ENCODE measurements at places on chromosomes 13 and 19.

DNA sequence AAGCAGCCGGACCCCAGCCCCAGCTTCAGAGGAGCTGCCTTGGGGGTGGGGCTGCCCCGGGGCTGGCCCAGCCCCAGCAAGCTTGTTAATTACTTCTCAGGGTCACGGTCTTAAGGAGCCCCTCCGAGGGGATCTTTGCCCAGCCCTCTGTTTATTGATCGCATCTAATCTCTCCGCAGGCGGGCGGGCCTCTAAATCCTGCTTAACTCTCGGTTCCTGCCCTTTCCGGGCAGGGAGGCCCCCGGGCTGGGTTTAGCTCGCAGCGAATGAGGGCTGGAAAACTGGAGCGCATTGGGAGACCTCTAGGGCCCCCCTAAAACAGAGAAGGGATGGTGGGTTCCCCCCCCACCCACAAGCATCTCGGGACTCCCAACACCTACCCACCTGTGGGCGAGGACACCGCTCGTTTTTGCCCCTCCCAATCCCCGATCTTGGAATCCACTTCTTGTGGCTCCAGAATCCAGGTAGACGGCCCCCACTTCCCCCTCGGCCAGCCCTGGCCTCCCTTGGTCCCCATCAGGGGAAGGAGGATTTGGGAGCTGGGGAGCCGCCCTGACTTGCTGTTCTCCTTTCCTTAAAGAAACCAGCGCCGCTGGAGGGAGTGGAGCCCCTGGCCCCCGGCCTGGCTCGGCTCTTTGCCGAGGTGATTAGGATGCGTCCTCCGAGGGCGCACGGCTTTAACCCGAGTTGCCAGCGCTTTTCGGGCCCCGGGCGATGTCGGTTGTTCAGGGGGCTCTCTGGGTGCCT, 59.5 kb upstream of the ADGRL1 start:
- no peak for DNase-seq

DNA sequence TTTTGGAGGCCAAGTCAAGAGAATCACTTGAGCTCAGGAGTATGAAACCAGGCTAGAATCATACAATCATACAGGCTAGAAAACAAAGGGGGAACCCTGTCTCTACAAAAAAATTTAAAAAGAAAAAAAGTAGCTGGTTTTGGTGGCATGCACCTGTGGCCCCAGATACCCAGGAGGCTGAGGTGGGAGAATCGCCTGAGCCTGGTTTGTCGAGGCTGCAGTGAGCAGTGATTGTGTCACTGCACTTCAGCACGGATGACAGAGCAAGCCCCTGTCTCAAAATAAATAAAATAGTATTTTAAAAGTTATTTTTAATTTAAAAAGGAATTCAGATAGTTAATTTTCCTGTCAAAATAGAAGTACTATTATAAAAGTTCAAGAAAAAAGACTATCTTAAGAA, 369.1 kb upstream of the SLITRK5 start:
- no peak for DNase-seq

DNA sequence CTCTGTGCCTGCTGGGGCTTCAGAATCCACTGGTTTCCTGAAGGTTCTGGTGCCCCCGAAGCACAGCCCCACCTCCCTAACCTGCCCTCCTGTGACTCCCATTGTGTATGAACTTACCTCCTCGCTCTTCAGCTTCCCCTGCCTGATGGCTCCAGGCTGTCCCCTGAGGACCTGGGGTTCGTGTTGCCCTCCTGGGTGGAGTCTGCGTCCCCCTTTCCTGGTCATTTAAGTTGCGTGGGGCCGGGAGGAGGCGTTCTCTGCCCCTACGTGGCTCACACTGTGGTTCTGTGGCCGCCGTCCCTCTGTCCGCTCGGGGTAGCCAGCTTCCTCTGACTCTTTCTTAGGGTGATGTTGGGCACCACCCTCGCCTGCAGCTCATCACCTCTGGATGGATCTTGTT, 13.9 kb downstream of the TFDP1 start:
- no peak for DNase-seq

DNA sequence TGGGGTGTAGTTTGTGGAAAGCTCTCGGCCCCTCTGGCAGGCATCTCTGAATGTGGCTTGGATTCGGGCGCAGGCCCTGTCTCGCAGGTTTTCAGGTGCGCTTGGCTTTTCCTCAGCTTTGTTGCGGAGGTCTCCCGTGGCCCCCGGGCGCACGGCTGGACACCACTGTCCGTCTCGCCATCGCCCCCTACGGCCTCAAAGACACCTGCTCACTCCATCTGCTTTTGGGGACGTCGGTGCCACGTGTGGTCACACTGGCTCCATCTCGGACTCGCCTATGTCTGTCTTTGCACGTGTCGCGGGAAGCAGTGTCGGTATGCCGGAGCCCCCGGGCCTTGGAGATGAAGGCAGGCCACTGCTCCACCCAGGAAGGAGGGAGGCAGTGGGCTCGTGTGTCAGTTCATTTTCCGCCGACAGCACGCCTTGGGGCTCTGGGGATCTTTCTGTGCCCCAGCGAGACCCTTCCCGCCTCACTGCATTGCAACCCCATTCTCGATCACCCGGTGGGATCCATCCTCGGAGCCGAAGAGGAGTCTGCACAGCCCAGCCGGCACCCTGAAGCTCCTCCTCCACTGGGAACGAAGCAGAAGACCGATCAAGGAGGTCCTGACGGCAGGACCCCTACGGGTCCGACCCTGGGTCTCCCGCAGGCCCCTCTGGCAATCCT, 42.1 kb downstream of the ZNF146 start:
- DNase-seq: no peak

- DNase-seq: no peak
Observed at GRCh38 chr13:28750187-28751045, 31.6 kb upstream of the SLC46A3 start.

GRCh38 chr19:19480688-19481087, 34.7 kb downstream of the TSSK6 start:
- DNase-seq: no peak

DNA sequence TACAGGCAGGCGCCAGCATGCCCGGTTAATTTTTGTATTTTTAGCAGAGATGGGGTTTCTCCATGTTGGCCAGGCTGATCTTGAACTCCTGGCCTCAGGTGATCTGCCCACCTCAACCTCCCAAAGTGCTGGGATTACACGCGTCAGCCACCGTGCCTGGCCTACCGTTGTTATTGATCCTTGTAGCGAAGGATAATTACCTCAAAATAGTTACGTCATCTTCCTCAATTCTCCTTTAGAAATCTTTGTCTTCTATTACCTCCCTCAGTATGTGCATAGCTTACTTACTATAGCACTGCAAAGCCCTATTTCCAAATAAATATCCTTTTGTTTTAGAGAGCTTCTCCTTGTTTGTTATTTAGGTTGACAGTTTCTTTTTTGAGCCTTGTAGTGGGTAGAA, 9.4 kb upstream of the TLE6 start:
- no peak for DNase-seq

GRCh38 chr19:39401070-39401548, 5.5 kb upstream of the ZFP36 start:
- DNase-seq: no peak

DNA sequence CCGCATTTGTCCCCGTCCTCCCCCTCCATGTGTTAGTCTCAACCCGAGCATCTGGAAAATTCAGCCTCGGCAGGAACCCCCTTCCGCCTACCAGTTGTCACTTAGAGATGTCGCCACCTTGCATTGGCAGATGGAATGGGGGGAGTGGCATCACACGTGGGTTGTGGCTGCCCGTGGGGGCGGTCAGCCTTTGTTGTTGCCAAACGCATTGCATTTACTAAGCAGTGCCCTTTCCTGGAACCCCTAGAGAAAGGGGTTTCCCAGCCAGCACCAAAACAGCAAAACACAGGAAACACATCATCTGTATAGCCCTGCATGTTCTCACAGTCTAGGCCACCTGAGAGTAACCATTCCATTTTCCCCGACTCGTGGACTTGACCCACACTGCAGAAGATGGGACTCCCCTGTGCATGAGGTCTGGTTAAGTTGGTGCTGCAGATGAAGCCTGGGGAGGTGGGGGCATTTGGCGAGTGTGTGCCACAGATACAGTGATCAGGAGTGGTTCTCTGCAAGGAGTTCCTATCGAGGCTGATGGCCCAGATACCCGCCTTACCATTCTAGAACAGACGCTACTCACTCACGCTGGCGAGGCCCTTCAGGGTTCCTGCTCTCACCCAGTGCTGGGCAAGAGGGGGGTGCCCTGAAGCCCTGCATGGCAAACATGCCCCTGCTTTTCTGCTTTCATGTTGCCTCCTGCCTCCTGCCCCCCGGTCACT, 38.3 kb downstream of the TMED1 start:
- DNase-seq: peak; percentile 90

GRCh38 chr13:24503379-24503696, 9.2 kb downstream of the PARP4 start:
- no peak for DNase-seq

GRCh38 chr19:4062419-4063368, 4.0 kb downstream of the ZBTB7A start:
- no peak for DNase-seq

- no peak for DNase-seq
Observed at GRCh38 chr13:113121928-113122471, 599 bp upstream of the F10 start.

GRCh38 chr13:113823771-113824170, 40.1 kb downstream of the GAS6 start:
- no peak for DNase-seq

- no peak for DNase-seq
Observed at GRCh38 chr13:113638806-113639205, 19.2 kb downstream of the ATP4B start.

- no peak for DNase-seq
Observed at GRCh38 chr19:30479231-30479630, 107.0 kb downstream of the ZNF536 start.

- DNase-seq: no peak
Observed at GRCh38 chr13:101140936-101141335, 275.4 kb downstream of the NALCN start.

GRCh38 chr19:42295831-42296525, 6.0 kb upstream of the PRR19 start:
- peak; percentile 93 for DNase-seq

DNA sequence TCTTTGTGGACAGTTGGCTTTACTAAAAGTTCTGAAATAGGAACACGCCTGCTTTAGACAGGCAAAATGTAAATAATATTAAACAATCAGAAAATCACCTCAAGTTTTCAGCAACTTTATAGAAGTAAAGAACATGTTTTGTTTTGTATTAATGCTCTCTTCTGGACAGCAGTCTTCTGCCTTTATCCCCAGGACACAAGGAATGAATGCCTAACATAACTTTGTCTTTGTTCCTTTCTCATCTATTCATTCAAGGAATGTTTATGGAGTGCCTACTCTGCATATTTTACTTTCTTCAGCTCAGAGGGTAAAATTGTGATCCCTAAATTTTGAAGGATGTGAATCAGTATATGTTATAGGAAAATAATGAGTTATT, 325.4 kb downstream of the FOXO1 start:
- no peak for DNase-seq

DNA sequence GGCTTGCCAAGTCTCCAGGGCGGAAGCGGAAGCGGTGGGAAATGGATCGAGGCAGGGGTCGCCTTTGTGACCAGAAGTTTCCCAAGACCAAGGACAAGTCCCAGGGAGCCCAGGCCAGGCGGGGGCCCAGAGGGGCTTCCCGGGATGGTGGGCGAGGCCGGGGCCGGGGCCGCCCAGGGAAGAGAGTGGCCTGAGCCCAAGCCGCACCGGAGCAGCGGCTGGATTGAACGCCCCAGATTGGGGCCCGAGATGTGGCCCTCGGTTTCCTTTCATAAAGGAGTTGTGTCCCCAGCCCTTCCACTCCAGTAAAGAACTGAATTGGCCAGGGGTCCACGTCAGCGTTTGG, 548 bp upstream of the P2RY11 start:
- DNase-seq: no peak

- no peak for DNase-seq
Observed at GRCh38 chr13:95403349-95404140, 102.3 kb upstream of the ABCC4 start.

GRCh38 chr19:8366961-8367326, 3.0 kb downstream of the ANGPTL4 start:
- no peak for DNase-seq

GRCh38 chr13:111658145-111659100, 338.0 kb downstream of the TEX29 start:
- no peak for DNase-seq
